CD8-positive, alpha-beta memory T cell (primary cell): ENCODE measurements at places on chromosomes 7 and 10. TPM values are rescaled to one million over a fixed set of nuclear protein-coding genes. Genes with fewer than 3 reads are reported as not detected.

Gene UCMA
- not detected for total RNA-seq

DNA sequence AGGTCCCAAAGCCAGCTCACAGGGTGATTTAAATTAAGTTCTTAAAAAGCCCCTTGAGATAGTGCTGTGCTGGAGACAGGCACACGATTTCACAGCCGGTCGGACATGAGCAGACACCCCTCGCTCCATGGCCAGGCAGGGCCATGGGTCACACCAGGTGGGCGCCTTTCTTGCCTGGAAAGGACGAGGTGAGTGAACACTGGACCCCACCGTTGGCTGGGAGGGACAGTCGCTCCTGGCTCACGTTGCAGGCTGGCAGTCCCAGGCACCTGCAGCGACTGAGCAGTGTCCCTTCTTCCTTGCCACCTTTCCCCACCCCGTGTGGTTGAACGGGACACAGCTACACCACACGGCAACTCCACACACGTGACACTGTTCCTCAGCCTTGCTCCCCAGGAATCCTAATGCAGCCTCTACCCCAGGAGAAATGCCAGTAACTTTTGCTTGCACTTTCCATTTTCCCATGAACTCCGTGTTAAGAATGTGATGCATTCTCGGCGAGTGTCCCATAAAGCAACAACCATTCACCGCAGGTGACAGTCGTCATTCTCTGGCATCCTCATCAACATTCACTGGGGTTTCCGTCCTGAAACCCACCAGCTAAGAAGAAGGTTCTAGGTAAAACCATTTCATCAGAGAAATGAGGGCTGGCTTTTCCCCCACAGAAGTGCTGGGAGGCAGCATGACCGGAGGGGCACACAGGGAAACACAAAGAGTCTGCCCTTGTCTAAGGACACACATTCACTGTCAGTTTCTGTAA, 217.4 kb downstream of the ZMYND11 start:
- no peaks in the 10 kb centered on the region for H3K27me3 ChIP-seq
- H3K4me1 ChIP-seq: peaks cover 12% of the 10 kb centered on the region
- no peaks in the 10 kb centered on the region for H3K36me3 ChIP-seq
- no peak overlapping the region for H3K27ac ChIP-seq
- no peak overlapping the region for H3K4me3 ChIP-seq

Gene UCN3
- not detected for total RNA-seq

DNA sequence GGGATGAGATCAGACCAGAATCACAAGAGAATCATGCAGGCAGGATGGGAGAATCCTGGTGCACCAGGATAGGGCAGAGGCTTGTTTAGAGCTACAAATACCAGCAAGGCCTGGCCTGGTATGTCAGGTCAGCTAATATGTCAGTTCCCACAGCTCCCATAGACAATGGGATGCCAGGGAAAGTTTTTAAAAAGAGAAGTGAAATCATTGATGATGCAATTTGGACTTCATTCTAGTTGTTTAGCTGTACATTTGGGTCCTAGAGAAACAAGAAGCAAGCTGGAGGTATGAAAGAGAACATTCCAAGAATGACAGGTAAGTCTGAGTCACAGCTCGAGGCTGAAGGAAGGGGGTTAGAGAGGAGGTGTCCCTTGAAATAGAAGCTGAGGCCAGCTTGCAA, 45.2 kb downstream of the GPR141 start:
- no peak for DNase-seq
- H3K27ac ChIP-seq: no peak overlapping the region

Gene SYNPO2L
- not detected for total RNA-seq

Gene LEP
- not detected for total RNA-seq

- no peaks in the 10 kb centered on the region for H3K4me1 ChIP-seq
- no peak overlapping the region for H3K27ac ChIP-seq
- H3K4me3 ChIP-seq: no peak overlapping the region
These were observed 188.1 kb upstream of the PDE1C start for GRCh38 chr7:32258265-32258664.
